ENCODE measurements at places on chromosomes 4 and X.

DNA sequence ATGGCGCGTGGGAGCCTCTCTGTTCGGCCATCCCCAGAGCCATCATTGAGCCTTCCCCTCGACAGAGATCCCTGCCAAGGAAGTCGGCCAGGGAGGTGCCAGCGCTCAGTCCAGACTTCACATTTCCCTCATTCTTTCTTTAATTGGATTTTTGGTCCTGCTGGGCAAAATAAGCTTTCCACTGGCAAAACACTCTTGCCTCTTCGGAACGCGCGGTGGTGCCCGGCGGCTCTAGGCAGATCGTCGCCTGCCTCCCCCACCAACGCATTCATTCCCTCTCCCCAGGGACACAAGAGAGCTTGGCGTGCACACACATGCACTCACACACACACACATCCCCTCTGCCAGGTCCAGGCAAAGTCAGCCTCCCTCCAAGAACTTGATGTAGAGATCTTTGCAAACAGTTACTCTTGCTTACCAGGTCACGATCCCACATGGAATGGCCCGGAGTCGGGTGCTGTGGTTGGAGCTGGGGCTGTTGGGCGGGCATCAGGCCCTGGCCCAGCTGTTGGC lies 257.1 kb downstream of the BCOR start:
- no peak for ATAC-seq

DNA sequence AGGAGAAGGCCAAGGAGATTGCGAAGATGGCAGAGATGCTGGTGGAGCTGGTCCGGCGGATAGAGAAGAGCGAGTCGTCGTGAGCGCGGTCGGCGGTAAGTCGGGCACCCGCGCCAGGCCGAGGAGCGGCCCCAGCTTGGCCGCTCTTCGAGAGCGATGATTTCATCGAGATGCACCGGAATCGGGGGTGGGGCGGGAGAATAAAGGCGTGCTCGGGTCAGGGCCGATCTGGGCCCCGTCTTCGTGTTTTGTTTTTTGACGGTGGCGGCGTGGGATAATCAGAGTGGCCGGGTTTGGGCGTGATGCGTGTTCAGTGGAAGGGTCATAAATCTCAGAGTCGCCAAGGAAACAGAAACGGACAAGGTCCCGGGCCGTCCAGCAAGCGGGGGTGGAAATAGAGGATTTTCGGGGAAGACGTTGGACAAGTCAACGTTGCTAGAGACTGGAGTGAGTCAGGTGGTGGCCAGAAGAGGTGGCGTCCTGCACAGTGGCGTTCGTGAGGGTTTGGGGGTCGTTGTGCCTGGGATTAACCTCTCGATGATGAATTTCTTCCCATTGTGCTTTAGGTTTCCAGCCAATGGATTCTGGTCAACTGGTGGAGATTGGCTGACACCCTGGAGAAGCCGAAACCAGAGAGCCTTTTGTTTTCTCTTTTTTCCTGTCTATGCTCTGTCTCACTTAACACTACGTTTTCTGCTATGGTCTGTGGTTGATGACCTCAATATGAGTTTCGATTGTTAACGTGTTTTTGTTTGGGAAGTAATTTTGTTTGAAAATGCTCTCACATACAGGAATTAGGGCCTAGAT lies 882 bp downstream of the MRFAP1 start:
- ATAC-seq, result peak; percentile 61

DNA sequence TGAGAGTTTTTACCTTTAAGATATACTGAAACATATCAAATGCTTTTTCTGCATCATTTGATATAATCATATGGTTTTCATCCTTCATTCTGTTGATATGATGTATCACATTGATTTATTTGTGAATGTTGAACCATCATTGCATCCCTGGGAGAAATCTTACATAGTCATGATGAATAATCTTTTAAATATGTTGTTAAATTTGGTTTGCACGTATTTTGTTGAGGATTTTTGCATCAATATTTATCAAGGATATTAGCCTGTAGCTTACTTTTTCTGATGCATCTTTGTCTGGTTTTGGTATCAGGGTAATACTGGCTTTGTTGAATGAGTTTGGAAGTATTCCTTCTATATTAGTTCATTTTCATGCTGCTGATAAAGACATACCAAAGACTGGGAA lies 541.4 kb downstream of the TLL1 start:
- ATAC-seq, result no peak

- no peak for ATAC-seq
Observed at GRCh38 chr4:146648461-146648783, 9.7 kb downstream of the POU4F2 start.

GRCh38 chr4:121711263-121712000 lies 14.7 kb upstream of the ANXA5 start:
- peak; percentile 100 for ATAC-seq

GRCh38 chr4:39759569-39759968 lies 61.6 kb downstream of the UBE2K start:
- no peak for ATAC-seq

DNA sequence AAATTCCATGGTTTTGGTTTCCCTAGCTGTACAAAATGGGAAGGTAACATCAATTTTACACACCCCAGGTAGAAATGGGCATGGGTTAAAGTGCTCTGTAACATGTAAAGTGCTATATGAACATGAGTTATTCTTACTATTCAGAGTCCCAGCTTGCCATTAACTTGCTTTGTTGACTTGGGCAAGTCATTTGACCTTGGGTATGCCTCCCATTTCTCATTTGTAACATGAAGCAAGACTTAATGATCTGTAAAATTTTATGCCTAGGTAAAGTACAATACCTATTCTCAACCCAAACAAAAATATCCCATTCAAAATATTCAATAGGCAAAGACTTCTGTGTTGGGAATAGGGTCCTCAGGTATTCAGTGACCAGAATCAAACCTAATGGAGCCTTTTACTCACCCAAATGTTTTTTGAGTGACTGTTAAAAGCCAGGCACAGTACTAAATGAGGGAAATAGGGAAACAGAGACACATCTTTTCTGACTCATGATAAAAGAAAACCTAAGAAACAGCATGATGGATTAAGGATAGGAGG lies 126.6 kb downstream of the SH3RF1 start:
- no peak for ATAC-seq

- peak; percentile 38 for ATAC-seq
Observed at GRCh38 chr4:162485486-162485885, 321.7 kb upstream of the FSTL5 start.

DNA sequence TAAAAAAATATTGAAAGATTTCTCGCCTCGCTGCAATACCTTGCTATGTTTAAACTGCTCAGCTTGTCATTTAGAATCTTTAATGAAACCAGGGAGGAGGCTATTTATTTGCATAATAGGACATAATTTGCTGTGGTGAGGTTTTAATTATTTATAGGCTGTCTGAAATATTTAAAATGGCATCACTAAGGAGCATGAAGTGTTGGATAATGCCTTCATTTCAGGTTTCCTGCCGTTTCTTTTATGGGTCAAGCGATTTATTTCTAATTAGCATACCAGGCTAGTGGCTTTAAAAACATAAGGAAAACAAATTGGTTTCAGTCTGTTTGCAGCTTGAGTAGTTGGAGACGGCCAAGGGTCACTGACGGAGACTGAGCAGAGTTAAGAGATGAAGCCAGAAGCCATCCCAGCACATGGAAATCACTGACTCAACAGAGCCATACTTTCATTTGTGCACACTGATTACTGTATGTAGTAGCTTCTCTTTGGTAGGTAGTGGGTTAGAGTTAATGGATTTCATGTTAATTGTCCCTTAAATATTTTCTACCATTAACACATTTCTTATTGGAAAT lies 1962.4 kb upstream of the TENM3 start:
- peak; percentile 73 for ATAC-seq

GRCh38 chr4:10535912-10536311 lies 78.7 kb upstream of the ZNF518B start:
- no peak for ATAC-seq

GRCh38 chr4:84938316-84938715 lies 28.2 kb downstream of the WDFY3 start:
- ATAC-seq, result no peak

- no peak for ATAC-seq
Observed at GRCh38 chr4:103934178-103934789, 214.5 kb upstream of the TACR3 start.

GRCh38 chr4:118772081-118772766 lies 63.7 kb downstream of the SEC24D start:
- ATAC-seq, result no peak

DNA sequence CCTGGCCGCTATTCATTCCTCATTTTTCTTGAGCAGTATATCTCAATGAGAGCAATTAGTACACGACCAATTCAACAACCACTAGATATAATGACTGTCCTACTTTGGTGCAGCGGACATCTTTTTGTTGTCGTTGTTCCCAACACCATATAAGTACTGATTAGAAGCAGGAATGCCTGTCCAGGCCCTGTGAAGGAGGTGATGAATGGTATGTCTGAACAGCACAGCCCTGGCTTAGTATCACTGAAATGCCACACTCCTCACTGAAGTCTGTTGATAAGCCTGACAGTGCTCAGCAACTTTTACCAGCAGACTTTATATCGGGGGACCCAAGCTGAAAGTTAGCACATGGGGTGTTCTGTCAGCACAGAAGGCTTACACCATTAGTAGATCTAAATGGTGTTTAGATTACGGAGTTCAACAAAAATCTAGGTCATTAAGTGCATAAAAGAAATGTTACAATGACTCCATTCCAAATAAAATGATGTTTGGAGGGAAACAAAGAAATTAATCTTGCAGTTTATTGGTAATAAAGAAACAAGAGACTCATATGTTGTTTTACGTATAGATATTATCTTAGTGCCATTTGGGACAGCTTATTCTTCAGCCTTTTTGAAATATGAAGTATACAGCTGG lies 228.3 kb upstream of the TTC29 start:
- no peak for ATAC-seq

DNA sequence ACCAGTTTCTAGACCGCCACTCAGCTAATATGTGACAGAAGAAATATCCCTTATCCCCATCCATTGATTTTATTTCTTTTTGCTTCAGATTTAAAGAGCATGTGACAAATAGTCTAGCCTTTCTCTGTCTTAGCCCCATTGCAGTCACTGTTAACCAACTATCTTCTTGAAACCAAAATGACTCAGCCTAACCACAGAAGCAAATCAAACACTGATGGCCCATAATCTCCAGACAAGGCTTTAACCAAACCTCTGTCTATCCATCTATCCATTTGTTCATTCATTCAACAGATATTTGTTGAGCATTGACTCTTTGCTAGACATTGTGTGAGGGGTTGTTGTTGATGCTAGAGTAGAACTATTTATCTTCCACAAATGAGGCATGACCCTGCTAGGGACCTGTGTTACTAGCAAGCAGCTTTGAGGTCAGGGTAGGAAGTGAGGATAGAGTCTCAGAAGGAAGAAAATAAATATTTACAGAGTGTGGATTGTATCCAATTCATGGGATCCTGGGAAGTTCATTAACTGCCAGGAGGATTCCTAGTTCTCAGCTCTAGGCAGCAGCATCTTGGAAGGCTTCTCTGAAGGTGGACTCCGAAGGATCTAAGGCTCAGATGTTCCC lies 22.5 kb downstream of the HNRNPH2 start:
- ATAC-seq, result no peak

DNA sequence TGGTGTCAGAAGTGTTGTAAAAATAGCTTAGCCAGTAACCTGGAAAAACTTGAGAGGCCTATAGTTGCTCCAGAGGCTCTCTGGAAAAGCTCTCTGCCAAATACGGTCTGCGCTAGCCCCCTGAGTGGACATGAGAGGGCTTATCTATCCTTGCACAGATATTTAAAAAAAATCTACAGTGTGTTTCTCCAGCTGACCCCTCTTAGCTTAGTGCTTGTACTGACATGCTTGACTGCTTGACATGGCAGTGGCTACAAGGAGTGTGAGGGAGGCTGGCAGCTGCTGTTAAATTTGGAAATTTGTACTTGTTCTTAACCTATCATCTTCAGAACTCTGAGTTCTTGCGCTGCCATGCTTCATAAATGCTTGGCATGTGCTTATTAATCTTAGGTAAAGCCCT lies 229.2 kb downstream of the RBMX2 start:
- no peak for ATAC-seq

DNA sequence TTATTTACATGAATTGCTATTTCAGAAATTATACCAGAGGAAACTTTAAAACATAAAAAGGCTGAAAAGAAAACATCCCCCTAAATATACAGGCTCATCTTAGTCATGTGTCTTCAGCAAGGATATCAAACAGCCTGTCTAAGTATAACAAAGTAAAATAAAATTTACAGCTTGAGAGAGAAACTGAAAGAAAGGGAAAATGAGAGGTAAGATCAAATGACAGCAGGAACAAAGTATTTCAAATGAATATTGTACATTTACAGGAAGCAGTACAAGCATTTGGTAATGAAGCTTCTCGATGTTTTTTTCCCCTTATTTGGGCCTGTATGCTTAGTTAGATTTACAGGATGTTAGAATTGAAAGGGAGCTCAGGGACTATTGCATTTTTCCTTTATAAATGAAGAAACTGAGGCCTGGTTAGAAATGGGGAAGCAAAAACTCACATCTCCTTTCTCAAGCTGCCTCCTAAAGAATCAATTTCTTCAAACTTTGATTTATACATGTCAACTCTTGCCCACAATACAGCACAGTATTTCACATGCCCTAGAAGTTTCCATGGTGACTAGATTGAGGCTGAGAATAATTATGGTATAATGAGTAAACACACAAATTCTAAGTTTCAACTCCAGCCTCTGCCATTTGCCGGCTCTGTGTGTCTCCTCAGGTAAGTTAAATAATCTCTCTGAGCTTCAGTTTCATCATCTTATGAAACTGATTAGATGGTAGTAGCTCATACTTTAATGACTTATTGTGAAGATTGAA lies 29.3 kb downstream of the DAPP1 start:
- ATAC-seq, result no peak

GRCh38 chr4:184825896-184826690 lies at the start of gene ACSL1:
Gene ACSL1, minus strand, starts transcription at chr4:184825968. Its CDS starts 22,454 bp downstream, at chr4:184803514.
- peak; percentile 91 for ATAC-seq

GRCh38 chrX:12080265-12080664 lies 58.0 kb upstream of the FRMPD4 start:
- no peak for ATAC-seq

DNA sequence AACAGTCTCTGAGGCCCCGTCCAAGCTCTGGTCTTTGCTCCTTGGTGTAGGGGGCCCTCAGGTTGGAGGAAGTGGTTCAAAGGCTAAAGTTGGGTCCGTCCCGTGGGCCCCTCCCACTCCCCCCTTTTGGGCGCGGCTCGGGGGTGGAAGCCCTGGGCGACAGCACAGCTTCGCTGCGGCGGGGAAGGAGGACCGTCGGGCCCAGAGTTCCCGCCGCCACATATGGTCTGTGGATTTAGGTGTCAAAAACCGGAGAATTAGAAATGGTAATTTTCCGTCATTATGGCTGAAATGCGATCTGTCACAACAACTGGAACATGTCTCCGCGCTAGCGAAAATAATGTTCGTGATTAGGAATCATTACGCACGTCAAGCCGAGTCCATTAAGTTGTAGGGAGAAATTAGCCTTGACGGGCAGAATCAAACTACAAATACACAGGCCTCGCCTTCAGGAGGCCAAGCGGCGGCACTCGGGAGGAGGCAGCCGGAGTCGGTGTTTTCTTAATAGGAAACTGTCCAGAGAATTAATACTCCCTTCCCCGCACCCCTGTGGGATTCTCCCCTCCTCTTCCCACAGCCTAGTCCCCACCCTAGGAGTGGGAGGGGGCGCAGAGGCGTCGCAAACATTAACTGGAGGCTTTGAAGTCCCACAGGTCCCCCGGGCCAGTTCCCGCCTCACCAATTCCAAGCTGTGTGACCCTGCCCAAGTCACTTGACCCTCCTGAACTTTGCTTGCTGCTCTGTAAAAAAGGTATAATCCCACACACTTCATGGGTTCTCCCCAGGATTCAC lies 15.0 kb downstream of the NKX3-2 start:
- ATAC-seq, result no peak

Measured in motor neuron (in vitro differentiated cells).